ENCODE measurements at places on chromosomes 3 and 15.

DNA sequence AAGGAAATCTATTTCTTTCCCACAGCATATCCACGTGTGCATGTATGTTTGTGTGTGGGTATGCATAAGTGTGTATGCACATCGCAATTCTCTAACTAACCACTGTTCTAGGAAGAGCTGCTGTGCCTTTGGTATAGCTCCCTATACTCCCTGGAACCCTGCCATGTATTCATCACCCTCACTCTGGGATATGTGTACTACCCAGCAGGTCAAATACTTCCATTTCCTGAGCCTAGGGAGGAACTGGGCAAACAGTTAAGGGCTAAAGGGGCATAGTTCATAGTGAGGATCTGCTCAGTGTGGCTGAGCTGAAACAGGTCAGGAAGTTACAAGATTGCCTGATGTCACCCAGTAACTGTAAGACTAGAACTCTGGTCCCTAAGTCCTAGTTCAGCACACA, 260.4 kb downstream of the RPLP1 start:
- no peak for DNase-seq

DNA sequence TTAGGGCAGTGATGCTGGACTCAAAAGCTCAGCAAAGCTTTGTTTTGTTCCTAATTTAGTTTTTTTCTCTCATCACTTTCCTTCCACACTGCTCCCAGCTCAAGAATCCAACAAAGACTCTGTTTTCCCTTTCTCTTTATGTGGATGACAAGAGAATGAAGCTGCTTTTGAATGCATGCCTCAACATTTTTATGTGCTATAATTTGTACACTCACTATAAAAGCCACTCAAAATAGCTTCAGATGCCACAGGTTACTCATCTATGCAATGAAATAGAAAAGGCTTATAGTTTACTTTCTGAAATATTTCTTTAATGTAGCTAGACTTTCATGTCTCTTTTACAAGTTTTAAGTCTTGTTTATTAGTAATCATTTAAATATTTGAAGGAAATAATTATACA, 714.9 kb downstream of the OTOL1 start:
- DNase-seq, result no peak

DNA sequence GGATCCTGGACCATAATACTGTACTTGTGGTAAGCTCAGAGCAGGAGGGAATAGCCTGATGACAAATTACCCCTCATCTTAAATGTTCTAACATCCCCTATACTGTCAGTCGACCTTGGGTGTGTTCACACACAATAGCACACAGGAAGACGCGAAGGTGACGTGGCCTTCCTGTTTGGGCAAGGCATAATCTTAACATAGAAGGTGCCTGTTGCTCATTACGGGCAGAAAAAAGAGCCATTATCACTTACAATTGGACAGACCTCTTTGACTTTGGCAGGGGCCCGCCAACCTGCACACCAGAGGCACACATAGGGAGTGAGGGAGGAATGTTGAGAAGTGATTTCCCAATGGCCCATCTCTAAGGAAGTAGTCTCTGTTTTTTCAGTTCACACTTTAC, 144.2 kb downstream of the ANO10 start:
- no peak for DNase-seq

GRCh38 chr3:78571486-78571885, 1196.3 kb downstream of the ROBO1 start:
- no peak for DNase-seq

DNA sequence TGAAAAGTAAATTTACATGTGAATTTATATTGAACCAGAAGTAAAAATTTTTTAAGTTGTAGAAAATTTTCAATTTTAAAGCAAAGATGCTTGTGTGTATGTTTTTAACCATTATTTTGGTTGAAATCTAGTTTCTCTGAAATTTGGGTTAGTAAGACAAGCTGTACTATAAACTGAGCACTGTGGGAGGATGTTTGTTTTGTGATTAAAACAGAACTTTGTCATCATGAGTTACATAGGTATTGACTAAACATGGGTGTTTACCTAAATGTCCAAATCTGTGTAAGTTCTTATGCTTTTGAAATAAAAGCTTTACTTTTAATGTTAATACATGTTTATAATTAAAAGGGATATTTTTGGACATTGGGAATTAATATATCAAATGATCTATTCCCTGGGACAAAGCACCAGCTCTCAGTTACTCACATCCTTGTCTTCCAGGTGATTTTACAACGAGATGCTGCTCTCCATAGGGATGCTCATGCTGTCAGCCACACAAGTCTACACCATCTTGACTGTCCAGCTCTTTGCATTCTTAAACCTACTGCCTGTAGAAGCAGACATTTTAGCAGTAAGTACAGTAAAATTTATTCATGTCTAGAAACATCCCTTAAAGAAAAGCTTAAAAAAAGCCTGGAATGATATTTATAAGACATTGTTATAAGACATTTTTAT, 32.7 kb downstream of the RNF13 start:
- no peak for DNase-seq

- no peak for DNase-seq
Observed at GRCh38 chr3:61627768-61628185, 66.4 kb downstream of the PTPRG start.

GRCh38 chr3:45165497-45166283, 19.5 kb upstream of the CDCP1 start:
- no peak for DNase-seq

GRCh38 chr3:146845361-146845760, 240.2 kb upstream of the PLSCR5 start:
- DNase-seq, result no peak

- no peak for DNase-seq
Observed at GRCh38 chr15:90315278-90315982, 36.7 kb upstream of the ZNF774 start.

DNA sequence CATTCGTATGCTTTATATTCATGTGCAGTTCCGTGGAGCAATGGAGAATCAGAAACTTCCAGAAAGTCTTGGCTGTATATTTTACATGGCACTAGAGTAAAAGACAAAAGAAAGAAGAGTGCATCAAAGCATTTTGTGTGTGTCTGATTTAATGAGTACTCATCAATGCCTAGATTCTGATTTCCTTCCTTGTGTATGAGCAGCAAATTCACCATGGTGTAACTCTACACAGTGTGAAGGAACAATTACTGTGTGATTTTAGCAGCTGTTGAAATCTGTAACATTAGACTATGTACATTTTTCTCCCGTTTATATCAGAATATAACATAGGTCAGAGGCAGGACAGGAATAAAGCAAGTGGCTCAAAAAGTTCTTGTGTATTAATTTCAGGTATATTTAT, 102.0 kb upstream of the TSC22D2 start:
- no peak for DNase-seq

GRCh38 chr3:43073116-43073835, 32.6 kb downstream of the POMGNT2 start:
- DNase-seq, result no peak

DNA sequence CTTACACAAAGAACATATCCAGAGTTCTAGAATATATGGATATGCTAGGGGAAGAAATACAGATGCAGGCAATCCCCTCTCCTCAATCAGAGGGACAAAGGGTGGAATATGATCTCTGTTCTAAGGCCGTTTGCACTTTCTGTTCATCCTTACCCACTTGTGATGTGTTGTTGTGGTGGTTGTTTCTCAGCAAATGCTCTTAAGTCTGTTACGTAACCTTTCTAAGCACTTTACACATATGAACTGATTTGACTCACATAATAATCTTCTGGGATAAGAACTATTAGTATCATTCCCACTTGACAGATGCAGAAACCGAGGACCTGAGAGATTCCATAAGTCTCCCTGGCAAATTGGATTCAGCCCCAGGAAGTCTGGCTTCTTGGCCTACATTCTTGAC, 40.5 kb downstream of the NGRN start:
- DNase-seq, result no peak

- no peak for DNase-seq
Observed at GRCh38 chr15:45794712-45795439, 160.0 kb downstream of the SQOR start.

DNA sequence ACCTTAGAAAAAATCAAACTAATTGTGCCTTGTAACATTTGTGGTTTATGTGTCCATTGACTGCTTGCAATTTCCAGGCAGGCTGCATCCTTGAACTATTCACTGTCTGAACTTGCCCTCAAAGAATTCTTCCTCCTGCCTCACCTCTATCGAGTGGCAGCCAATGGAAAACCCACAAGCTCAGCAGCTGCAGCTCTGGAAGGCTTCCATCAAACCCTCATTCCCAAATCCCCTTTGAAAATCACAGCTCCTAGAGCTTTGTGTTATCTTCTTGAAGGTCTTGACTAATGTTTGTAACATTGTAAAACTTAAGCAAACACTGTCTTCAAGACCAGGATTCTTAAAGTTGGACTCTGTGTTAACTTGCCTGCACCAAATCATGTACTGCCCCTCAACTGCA, 81.1 kb downstream of the FILIP1L start:
- DNase-seq, result no peak

GRCh38 chr15:59492389-59493377, 54.7 kb downstream of the FAM81A start:
- no peak for DNase-seq

DNA sequence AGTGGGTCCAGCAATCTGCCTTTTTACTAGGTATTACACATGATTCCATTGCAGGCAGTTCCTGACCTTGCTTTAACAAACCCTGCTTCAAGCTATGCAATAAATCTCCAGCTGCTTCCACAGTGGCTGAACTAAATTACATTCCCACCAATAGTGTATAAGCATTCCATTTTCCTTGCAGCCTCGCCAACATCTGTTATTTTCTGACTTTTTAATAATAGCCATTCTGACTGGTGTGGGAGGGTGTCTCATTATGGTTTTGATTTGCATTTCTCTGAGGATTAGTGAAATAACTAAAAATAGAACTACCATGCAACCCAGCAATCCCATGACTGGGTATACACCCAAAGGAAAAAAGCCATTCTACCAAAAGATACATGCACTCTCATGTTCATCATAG, 36.4 kb upstream of the DNAJC13 start:
- DNase-seq, result no peak

DNA sequence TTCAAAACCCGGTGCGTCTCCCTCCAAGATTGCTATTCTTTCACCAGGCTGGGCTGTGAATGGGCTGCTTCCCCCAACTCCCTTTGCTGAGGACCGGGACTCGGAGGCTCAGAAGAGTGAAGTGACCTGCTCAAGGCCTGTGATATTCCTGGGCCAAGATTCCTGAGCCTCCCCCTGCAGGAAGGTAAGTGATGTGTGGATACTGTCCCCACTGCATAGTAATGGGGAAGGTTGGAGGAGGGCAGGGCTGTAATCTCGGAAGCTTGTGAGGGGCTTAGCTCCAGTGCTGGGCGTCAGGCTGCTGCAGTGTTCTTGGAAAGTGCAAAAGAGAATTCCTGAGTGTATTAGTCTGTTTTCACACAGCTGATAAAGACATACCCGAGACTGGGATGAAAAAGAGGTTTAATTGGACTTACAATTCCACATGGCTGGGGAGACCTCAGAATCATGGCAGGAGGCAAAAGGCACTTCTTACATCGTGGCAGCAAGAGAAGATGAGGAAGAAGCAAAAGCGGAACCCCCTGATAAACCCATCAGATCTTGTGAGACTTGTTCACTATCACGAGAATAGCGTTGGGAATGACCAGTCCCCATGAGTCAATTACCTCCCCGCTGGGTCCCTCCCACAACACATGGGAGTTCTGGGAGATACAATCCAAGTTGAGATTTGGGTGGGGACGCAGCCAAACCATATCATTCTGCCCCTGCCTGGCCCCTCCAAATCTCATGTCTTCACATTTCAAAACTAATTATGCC, 67.6 kb downstream of the EFCAB12 start:
- DNase-seq, result no peak

DNA sequence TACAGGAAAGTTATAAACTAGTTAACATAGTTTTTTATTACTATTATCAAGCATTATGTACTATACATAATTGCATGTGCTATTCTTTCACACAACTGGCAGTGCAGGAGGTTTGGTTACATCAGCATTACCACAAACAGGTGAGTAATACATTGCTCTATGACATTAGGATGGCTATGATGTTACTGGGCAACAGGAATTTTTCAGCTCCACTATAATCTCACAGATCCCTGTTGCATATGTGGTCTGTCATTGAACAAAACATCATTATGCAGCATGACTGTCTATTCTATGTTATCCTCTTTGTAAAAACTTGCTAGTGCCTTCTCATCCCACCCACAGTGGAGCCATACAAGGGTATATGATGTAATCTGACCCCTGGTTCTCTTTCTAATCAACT, 36.5 kb upstream of the PDZRN3 start:
- DNase-seq, result no peak

- DNase-seq, result no peak
Observed at GRCh38 chr3:20141316-20141715, 44.7 kb downstream of the SGO1 start.

DNA sequence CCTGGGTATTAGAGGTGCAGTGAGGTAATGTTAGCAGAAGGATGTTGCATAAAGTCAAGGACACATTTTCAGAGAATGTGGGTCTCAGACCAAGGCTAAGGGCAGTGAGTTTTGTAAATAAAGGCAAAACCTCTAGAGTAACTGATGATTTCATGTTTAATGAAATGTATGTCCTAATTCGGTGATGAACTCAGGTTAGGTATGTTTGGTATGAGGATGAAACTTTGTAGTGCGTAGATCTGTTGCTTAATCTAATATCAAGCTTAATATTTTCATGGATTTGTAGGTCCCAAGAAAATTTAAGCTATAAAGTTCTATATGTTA, 3.6 kb downstream of the USP50 start:
- DNase-seq, result no peak

- DNase-seq, result no peak
Observed at GRCh38 chr3:118347396-118348168, 687.1 kb downstream of the IGSF11 start.

All from stimulated activated naive B cell treated with anti-CD40 and anti-IgM and Interleukin-4, amounts not matched to agents 10 μg/mL and 1 μg/mL and 100 μg/mL, for 72 hours (primary cell).